ENCODE measurements at places on chromosomes 5 and 9. TPM values are rescaled to one million over a fixed set of nuclear protein-coding genes. Genes with fewer than 3 reads are reported as not detected.

The LAMC3 gene
- total RNA-seq = 21.9 TPM

The SLC34A3 gene
- total RNA-seq = not detected

The PLPP7 gene
- 2.4 TPM for total RNA-seq

The SLC6A19 gene
- total RNA-seq = not detected

The NFIB gene
- 13.3 TPM for total RNA-seq

The NOXA1 gene
- 1.8 TPM for total RNA-seq

The TAL2 gene
- total RNA-seq = 1.1 TPM

The LECT2 gene
- not detected for total RNA-seq

The PCDHB13 gene
- 1.5 TPM for total RNA-seq

The NAIP gene
- total RNA-seq = 2.2 TPM

The UBTD2 gene
- 39.9 TPM for total RNA-seq

The SLC23A1 gene
- total RNA-seq = not detected

The TMED7 gene
- 68.8 TPM for total RNA-seq

The TOR4A gene
- 6.2 TPM for total RNA-seq

The GZMA gene
- total RNA-seq = not detected

The OLFML2A gene
- total RNA-seq = 5.8 TPM

The LRRC70 gene
- 0.55 TPM for total RNA-seq

The RGS7BP gene
- total RNA-seq = 0.31 TPM

The GOLM1 gene
- 71.0 TPM for total RNA-seq

The CXXC5 gene
- total RNA-seq = 107 TPM

All from H9 (cell line).